ENCODE measurements at places on chromosomes 5 and 9.

GRCh38 chr5:107766439-107766838 lies 95.7 kb upstream of the EFNA5 start:
- DNase-seq, result no peak

DNA sequence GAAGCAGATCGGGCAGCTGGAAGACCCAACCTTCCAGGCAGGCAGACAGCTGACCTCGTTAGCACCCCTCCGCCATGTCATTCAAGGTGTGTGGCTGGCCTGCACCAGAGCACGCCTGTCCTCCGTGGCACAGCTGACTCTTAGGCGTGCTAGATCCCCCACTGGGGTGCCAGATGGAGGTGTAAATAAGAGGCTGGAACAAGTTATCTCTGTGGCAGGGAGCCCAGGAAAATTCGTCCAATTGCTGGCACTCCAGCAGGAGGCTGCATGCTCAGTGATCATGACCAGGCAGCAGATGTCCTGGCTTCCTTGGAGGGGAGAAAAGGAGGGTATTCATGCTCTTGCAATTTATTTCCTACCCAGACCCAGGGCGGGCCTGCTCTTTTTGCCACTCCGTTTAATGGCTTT lies 7.8 kb upstream of the ALDOB start:
- DNase-seq, result no peak

DNA sequence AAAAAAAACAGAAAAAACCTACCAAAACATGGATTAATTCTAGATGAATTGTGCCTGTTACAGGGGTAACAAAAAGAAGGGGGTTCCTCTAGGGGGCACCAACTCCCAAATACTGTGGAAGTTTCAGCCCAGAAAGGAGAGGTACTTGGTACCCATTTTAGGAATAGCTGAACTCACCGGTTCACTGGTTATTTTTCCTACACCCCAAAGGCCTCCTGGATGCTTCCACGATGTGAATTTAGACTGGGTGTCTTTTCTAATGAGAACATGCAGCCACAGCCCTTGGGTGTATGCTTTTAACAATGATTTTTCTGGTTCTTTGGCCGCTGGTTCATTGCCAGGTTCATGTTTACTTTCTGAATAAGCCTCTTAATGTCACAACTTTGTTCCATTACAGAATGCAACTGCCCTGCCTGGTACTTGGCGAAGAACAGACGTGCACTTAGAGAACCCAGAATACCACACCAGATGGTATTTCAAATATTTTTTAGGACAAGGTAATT lies 46.7 kb downstream of the GARNL3 start:
- no peak for DNase-seq

GRCh38 chr9:114674798-114675540 lies 7.0 kb downstream of the TEX48 start:
- no peak for DNase-seq

DNA sequence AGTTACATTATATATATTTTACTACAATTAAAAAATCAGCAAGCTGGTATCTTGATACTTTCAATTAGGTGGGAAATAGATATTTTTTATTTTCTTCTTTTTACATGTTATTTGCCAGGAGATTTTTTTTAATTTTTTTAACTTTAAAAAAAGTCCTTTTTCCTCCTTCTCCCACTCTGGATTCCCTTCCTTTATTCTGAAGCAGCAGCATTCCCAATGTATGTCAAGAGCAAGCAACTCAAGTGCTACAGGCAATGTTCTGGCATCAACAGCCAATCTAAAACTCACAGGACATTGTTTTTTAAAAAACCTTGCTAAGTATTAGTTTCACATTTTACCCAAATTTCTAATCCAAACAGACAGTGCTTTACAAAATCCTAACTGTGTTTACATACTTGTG lies 41.4 kb downstream of the GOLPH3 start:
- no peak for DNase-seq

GRCh38 chr9:115980502-115980901 lies 173.1 kb upstream of the PAPPA start:
- DNase-seq, result no peak

GRCh38 chr5:176579323-176579722 lies 30.2 kb downstream of the CDHR2 start:
- DNase-seq, result no peak

DNA sequence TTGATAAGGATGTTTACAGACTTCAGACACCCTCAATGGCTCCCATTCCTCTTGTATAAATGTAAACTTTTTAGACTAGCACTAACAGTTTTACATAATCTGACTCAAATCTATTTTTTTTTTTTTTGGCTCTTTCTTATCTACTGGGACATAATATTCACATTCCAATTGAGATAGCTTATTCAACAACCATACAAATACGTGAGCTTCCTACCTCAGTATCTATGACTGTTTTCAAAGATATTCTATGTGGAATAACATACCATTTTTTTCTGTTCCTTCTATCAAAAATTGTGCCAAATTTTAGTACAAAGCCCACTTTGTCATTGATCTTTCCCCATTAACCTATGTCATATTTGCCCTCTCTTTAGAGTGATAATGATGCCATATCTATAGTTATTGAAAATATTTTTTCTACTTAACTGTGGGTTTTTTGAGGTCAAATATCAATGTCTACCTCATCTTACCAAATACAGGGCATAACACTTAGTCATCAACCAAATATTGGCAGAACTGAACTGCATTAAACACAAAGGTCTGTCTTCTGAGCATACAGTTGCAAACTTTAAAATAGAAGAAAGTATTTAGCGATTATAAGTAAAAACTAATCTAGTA lies 482.6 kb downstream of the PTPRD start:
- no peak for DNase-seq

DNA sequence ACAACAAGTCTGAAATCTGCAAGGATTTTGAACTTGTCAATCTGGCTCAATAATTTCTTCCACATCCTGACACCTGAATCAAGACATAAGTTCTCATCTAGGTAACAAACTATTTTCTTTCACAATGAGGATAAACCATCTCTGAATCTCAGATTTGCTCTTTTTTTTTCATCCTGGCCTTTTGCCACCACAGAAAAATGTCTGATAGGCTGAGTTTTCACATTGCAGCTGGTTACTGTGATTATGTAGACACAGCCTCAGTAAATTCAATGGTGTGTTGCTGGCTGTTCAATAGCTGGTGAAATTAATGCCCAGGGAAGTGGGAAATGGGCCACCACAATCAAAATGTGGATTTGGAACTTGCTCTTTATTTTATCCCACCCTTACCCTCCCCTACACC lies 2.8 kb upstream of the ADRA1B start:
- DNase-seq, result no peak

DNA sequence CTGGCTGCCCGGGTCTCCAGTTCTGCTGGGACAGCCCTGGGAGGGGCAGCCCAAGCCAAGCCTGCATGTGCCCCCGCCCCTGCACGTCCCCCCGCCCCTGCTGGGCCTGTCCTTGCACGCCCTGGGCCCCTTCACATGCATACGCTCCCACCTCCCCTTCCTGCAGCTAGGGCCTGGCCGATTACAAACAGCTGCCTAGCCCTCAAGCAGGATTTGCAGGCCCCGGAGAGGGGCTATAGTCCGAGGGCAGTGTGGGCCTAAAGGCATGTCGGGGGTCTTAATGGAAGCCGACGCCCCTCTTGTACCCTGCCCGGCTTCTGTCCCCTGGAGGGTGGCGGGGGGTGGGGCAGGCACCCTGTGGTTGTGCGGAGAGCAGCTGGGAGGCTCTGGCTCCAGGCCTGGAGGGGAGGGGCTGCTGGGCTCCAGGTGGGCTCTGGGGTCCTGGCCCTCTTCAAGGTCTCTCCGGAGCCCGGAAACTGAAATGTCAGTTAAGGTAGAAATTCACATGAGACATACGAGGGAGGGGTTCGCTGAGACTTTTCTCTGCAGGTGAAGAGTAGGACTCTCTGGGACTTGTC lies 16.9 kb downstream of the COL5A1 start:
- no peak for DNase-seq

- DNase-seq, result no peak
These were observed 24.8 kb downstream of the PLPP1 start for GRCh38 chr5:55509796-55510522.

Measured in activated B cell treated with CpG ODN at 0.5 μM for 24 hours (primary cell).